Activated CD4-positive, alpha-beta T cell treated with anti-CD3 and anti-CD28 coated beads for 24 hours (primary cell): ENCODE measurements at places on chromosomes 2 and 18.

- no peak for DNase-seq
These were observed 2.5 kb upstream of the DNAJC10 start for GRCh38 chr2:182713601-182714000.

GRCh38 chr18:45876161-45876560 lies 50.7 kb downstream of the SIGLEC15 start:
- no peak for DNase-seq

- no peak for DNase-seq
These were observed 94.5 kb upstream of the UPP2 start for GRCh38 chr2:158006961-158007719.

DNA sequence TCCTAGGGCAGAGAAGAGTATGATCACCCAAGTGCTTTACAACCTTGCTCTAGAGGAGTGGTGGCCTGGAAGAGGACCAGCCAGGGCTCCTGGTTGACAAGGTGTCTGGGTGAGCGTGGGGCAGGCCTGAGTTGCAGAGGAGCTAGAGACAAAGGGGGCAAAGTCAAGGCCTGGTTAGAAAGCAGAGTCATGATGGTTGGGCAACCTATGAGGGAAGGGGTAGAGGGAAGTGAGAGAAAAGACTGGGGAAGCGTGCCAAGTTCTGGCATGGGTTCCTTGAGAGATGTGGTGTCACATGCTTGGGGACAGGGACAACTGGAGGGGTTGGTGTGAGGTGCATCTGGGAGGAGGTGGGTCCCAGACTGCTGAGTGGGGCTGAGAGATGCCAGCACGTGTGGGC lies 13.5 kb downstream of the ZFP36L2 start:
- DNase-seq = no peak

DNA sequence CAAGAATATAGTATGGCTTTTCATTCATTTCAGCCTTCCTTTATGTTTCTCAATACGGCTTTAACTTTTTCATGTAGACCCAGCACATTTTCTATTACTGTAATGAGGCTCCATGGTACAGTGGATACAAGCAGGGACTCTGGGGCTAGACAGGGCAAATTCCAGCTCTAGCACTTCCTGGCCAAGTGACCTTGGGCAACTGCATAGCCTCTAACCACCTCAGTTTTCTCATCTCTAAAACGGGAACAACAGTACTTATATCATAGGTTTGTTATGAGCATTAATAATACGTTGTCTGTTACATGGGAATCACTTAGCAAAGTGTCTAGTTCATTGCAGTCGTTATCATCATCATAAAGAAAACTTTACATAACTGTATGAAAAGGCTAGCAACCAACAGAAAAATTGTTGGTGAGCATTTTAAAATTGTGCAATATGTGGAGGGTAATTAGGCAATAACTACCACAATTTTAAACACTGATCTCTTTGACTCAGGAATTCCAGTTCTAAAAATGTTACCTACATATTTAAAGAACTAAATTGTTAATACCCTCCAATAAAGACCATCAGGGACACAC lies 13.7 kb upstream of the RMDN2 start:
- no peak for DNase-seq

DNA sequence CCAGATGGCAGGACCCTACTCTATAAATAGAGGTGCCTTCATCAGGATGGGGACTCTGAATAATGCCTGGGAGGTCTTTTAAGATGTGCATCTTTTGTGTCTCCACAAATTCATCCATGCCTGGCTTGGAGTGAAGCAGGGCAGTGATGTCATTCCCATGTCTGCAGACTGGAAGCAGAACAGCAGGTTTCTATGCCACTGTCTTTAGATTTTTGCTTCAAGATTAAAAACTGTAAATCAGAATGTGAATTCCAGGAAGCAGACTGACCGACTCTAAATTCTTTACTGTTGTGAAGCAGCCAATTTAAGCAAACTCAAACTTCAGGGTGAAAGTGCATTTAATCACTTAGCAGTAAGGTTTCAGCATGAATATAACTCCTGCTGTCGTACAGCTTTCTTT lies 159.3 kb downstream of the SCG2 start:
- no peak for DNase-seq

DNA sequence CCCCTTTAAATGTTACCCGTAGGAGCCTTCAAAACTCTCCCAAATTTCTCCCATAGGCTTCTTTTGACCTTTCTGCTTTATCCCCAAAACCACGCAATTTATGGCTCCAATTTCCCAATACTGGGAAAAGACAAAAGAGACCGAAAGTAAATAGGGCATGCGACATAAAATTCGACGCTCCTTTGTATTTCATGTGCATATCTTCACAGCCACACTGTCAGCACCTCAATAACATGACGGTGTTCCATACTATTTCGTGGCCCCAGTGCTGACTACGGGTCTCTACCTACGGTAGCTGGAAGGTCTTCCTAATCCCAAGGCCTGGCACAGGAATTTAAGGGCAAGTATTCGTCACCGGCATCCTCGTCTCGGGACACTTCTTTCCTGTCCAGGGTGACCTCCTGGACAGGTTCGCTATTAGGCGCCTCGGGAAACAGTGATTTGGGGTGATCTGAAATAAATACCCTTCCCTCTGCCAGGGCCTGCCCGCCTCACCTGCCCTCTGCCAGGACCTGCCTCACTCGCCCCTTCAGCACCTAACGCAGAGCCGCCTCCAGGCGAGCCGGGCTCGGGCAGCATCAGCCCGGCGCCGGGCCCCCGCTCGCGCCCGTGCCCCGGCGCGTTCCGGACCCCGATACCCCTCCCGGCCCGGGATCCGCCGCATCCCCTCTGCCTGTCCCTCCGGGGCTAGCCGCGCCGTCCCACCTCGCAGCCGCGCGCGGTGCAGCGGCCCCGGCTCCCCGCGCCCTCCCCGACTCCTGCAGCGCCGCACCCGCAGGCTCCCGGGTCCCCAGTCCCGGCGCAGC lies 680 bp downstream of the DTNB start:
- peak; percentile 48 for DNase-seq

- DNase-seq = no peak
These were observed 8.5 kb upstream of the ATP8B1 start for GRCh38 chr18:57811477-57812125.

- no peak for DNase-seq
These were observed 50.9 kb upstream of the PSME4 start for GRCh38 chr2:54021702-54022101.

DNA sequence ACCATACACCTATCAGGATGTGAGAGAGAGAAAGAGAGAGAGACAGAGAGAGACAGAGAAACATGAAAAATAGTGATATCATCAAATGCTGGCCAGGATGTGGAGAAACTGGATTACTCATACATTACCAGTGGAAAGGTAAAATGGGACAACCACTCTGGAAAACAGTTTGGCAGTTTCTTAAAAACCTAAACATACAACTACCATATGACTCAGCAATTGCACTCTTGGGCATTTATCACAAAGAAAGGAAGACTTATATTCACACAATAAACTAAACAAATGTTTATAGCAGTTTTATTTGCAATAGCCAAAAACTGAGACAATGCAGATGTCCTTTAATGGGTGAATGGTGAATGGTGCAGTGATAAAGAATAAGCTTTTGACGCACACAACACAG lies 29.1 kb downstream of the SLC4A3 start:
- DNase-seq = no peak

DNA sequence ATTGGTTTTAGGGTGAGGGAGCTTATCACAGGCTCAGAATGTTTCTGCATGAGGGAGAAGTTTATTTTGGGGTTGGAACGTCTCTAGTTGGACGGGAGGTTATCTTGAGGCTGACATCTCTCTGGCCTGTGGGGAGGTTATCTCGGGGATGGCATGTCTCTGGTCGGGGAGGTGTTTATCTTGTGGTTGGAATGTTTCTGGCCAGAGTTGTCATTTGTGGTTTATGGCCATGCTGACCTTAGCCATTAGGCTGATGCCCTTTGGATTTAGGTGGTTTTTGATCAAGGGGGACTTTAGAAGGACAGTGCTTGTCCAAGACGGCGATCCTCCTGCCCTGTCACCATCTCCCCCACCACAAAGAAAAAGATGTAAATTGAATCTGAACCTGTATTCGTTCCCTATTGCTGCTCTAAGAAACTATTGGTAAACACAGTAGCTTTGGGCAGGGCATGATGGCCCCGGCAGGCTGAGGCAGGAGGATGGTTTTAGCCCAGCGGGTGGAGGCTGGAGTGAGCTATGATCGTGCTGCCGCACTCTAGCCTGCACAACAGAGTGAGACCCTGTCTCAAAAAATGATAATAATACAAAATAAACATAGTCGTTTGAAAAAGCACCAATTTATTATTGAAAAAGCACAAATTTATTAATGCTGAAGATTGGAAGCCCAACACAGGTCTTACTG lies 17.8 kb upstream of the MPPE1 start:
- DNase-seq = no peak

DNA sequence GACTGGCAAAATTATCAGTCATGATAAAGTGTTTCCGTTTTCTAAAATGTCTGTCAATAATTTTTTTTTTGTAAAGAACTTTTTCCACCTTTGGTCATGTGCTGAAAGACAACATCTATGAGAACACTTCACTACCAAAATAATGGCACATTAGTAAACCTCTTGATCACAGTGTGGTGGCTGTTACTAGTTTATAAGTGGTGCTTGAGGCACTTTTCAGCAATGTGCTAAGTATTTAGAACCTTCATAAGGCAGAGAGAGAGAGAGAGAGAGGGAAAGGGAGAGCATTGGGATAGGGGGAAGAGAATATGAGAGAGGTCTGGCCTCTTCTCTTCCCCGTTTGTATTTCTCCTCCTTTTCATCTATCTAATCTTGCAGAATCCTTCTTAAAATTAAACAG lies 1.1 kb upstream of the NYAP2 start:
- no peak for DNase-seq

GRCh38 chr2:10532638-10533101 lies 84.5 kb upstream of the ODC1 start:
- no peak for DNase-seq

- DNase-seq = no peak
These were observed 52.7 kb downstream of the ABCB11 start for GRCh38 chr2:168978461-168978861.
